ENCODE measurements at places on chromosomes 12 and 14.

- no peak for DNase-seq
Measured at GRCh38 chr14:102568115-102568614, 24.3 kb upstream of the RCOR1 start.

DNA sequence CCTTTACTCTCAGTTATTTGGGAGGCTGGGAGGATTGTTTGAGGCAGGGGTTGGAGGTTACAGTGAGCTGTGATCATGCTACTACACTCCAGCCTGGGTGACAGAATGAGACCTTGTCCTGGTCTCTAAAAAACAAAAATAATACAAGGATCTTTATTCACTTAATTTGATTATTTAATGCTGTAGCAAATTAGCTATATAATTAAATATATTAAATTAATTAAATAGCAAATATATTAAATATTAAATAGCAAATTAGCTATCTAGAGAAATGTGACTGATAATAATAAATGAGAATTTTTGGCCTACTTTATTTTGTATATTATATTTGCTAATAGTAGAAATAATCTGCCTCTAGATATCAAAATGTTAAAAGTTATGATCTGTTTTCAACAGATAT is 298.8 kb upstream of the NAV3 start:
- DNase-seq: no peak

- no peak for DNase-seq
Measured at GRCh38 chr14:94584591-94585280, 3.5 kb downstream of the SERPINA5 start.

DNA sequence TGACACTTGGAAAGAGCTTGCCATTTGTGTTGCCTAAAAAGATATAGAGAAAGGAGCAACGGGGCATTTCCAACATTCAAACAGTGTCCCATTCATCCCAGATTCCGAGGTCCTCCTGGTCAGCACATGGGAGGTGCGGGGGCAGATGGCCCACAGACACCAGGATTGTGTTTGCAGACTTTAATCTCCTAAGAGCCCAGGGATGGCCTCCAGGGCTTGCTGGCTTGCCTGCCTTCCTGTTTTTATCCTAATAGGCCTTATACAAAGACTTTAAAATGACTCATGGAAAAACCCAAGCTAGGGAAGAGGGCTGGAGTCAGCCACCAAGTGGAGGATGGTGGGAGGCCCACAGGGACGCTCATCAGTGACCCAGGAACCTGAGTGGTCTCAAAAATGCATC is 21.5 kb upstream of the FAM181A start:
- DNase-seq: no peak

DNA sequence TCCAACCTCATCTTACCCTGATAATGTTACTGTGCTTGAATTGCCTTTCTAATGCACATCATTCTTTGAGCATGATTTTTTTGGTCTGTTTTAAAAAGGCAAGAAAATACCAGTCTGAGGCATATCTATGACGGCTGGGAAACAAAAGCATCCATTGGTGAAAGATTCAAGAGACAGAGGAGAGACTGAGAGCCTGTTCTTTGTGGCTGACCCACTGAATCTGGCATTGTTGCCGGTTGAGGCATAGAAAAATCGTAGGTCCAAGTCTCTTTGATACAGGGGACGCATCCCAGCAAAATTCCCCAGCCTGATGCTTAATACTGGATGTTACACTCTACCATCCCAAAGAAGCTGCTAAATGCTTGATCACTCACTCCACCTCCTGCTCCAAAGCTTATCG is 2.9 kb upstream of the KLHL42 start:
- DNase-seq: no peak

- no peak for DNase-seq
Measured at GRCh38 chr14:75748336-75748735, 87.3 kb downstream of the TTLL5 start.

DNA sequence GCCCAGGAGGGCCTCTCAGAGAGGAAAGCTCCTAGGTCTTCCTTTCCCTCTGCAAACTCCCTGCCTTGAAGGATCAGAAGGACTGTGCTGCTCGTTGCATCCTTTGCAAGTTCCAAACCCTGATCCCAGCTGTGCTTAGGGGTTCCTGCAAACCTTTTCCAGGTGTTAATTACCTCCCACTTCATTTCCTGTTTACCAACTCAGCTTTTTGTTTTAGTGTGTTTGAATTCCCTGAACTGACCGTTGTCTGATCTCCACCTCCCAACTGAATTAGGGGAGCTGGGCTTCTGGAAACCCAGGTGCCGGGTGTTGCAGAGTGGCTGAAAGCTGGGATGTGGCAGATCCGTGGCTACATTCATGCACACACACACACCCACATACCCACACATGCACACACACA is 20.6 kb upstream of the BDKRB1 start:
- DNase-seq: no peak

DNA sequence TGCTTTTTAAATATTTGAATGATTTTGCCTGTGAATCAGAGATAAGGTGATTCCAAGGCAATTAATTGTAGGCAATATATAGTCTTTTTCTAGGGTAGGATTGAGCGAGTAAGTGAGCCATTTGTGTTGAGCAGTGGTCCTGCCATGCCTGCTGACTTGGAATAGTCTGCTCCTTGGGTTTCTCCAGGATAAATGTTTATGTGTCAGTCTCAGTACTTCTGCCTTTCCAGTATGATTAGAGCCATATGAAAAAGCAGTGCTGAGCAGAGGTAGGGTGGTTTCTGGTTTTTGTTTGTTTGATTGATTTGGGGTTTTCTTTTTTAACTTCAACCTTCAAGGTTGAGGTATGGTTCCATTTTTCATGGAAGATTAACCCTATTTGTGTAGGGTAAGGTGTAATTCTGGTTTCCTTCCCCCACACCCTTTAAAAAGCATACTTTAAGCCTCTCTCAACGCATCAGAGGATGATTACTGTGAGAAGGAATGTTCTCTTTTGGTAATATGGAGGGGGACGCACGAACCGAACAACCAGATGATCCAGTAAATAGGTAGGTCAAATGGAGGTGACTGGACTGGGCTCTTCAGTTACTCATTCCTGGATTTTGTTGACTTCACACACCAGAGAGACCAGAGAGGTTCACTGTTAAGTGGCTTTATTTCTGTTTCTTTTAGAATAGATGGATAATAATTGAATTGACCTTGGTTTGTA is 22.7 kb downstream of the FRMD6 start:
- DNase-seq: no peak

DNA sequence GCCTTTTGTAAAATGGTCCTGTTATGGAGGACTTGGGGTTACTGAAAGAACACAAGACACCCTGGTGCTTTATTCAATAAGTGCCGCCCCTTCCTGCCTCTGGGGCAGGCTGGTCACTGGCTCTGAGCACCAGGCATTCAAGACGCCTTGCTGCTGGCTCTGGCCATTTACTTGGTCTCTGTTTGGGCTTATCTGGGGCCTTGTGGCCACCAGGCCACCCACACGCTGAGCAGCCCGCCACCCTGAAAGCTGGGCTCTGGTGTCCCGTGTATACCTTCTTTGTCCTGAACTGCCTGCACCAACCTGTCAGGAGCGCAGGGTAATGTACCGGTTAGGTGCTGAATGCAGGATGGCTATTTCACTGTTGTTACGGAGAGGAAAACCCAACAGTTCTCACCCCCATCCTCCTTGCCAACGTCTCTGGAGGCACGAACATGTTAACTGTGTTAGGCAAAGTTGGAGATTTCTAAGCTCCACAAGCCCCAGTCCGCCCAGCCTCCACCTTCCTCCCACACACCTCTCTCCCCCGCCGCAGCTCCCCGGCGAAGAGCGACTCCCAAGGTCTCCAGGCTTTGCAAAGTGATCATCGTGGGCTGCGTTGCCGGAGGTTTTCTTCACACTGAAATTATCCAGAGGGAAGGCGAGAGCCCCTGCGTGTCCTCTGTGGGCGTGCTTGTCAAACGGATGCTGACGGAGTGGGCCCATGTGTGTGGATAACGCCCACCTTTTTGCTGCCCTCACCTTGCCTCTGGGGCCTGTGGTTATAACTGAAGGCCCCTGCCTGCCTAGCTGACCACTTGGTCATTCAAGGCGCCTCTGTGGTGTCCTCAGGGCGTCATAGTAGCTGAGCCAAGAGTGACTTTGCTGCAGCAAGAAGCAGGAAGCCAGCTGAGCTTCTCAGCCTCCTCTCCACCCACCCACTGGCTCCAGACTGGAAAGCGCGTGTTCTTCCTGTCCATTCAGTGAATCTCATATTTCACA is 18.8 kb upstream of the BEGAIN start:
- DNase-seq: no peak

- no peak for DNase-seq
Measured at GRCh38 chr12:119283310-119283709, 51.2 kb upstream of the CCDC60 start.

DNA sequence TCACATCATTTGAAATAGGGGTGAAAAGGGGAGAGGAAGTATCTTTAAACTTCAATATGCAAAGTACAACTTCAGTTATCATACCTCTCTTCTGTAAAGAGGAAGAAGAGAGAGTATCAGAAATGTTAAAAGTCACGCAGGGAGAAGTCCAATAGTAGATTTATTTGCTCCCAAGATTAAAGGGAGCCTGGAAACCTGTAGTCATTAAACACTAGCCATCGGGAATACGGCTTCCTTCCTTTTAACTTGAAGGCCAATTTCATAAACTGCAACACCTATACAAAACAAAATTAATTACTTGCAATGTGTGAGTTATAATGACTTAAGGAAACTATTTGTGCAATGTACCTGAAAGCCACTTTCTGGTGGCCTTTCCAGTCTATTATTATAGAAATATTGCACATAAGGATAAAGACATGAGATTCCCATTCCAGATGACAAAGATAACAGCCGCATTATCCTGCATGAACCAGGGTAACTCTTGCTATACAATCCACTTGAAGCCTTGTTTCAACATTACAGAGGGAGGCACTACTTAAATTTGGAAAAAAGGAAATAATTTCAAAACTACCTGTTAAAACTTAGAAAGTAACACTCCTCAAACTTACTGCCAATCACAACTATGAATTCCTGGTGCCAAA is 4.6 kb downstream of the BTG1 start:
- DNase-seq: no peak

- DNase-seq: no peak
Measured at GRCh38 chr14:22820731-22821130, 5.5 kb upstream of the SLC7A7 start.

GRCh38 chr12:25404955-25405354 is 148.1 kb downstream of the LMNTD1 start:
- no peak for DNase-seq

DNA sequence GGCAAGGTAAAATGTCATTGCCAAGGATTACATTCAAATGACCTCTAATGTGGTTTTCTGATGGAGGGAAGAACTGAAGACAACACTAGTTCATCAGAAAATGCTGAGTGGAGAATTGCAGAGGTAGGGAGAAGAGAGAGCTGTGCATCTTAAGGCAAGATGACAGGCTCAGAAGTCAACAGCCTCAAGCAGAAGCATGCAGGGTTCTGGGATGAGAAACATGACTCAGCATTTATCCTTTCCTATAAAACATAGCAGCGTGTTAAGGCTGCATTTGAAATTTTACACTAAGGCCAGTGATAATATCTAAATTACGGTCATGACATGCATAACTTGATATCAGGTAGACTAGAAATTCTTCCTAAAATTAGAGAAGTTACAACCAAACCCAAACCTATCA is 53.7 kb upstream of the DYRK2 start:
- no peak for DNase-seq

GRCh38 chr14:21924479-21924878 is 250.9 kb upstream of the OR4E1 start:
- DNase-seq: no peak

GRCh38 chr12:121124402-121125109 is 8.1 kb upstream of the P2RX7 start:
- peak; percentile 67 for DNase-seq

DNA sequence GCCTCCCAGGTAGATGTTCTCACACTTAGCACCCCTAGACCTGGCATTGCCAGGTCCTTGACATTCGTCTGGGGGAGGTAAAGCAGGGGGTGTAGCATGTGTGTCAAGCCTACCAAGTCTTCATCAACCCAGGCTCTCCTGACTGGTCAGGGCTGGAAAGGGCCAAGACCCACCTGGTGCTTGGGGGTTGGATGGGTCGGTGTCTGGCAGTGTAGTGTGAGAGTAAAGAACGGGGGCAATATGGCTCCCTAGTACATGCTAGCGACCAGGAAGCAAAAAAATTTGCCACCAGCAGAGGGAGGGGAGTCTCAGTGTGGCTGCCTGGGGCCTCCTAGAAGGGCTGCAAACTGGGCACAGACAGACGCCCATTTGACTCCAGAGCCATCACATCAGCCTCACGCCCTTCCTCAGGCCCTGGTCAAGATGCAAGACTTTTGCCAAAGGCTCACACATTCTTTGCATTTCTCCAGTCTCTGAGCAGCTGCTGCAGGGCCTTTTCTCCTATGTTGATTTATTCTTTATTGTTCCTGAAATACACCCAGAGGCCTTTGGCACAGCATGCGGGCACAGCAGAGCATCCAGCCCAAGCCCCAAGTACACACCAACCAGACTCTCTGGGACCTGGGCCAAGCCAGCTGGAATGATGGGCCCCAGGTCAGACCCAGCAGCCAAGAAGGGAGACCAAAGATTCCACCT is 38.3 kb upstream of the PNMA1 start:
- DNase-seq: no peak

DNA sequence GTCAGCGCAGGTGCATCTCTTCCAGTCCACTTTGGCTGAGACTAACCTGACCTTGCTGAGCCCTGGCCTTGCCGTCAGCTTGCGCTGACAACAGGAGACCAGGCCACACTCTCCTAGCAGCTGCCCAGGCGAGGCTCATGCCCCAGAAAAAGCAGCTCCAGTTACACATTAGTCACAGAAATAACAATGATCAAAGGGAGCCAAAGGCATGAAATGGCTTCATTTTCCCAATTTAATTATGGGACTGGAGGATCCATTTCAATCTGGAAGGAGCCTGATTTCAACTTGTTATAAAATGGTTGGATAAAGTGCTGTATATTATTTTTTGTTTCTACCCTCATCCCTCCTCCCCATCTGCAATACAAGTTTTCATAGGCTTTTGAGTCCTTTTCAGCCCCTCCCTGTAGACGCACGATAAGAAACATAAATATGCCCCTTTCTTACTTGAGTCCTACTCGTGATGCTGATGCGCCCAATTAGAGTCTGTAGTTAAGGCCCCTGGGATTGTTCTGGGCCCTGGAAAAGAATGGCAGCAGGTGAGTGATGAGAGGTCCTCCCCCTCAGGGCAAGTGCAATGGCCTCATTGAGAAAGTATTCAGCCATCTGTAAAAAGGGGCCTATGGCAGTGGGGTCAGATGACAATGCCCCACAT is 376.0 kb downstream of the C12orf75 start:
- DNase-seq: no peak

DNA sequence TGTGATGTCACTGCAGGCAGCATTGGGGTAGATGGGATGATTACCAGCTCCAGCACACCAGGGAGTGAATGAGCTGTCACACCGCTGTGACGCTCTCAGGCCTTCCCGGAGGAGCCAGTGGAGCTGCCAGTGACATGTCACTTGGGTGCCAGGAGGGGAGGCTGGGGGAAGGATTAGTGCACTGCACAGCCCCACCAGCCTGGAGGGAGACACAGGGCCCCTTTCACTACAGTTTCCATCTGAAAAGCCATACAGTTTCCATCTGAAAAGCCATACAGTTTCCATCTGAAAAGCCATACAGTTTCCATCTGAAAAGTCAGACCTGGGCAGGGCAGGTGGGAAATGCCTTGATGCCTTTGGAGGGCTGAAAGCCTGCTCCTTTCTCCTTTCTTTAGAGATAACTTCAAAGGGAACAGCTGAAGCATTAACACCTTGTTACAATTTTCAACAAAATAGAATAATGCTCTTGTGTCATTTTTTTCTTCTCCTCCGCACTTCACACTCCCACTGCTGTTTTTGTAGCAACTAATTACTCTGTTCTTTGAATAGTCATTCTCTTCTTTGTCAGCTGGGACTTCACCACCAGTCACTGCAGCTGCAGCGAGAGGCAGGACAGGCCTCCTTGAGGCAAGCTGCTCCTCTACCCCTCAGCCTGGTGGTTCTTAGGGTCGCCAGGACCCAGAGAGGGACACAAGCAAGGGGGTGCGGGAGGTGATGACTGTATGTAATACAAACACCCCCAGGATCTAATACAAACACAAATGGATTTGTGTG is 256.9 kb upstream of the RGS6 start:
- DNase-seq: no peak
